Activated CD4-positive, alpha-beta T cell treated with anti-CD3 and anti-CD28 coated beads, Interleukin-10, Interleukin-2, amounts not matched to agents 100 ng/mL and 50 ng/mL, durations not matched to agents 16 hours and 8 hours (primary cell): ENCODE measurements at places on chromosomes 2 and 18.
A peak's percentile ranks its signal among the peaks of the same experiment; 100 is the strongest.

- DNase-seq: no peak
Measured at GRCh38 chr2:32863326-32863725, 83.4 kb upstream of the LTBP1 start.

- peak; percentile 91 for DNase-seq
Measured at GRCh38 chr2:191675807-191676721, 1.9 kb upstream of the NABP1 start.

GRCh38 chr2:126838716-126838985, 60.0 kb upstream of the TEX51 start:
- no peak for DNase-seq

DNA sequence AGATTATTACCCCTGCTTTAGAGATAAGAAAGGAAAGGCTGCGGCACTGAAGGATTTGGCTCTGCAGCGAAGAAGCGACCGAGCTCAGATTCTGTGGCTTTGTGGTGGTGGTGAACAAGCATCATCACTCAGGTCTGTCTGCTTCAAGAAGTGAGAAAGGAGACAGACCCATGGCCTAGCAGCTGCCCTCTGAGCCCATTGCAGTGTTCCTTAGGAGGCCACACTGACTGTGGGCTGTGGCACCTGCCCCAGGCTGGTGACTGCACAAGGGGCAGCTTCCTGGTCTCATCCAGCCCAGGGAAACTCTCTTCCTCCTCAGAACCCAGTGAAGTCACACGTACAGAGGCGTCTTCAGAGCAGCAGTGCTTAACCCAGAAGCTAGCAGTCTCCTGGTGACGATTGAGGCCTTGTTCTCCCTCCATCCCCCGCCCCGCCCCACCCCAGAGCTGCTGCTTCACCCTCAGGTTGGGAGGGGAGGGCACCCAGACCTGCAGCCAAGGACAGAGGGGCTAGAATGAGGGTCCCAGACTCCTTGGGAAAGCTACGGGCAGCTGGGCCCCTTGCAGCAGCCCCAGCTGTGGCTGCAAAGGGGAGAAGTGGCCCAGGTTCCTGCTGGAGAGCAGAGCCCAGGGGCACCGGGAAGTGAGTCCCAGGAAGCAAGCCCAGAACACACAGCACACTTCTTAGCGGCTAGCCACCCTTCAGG, 22.2 kb downstream of the BIN1 start:
- peak; percentile 44 for DNase-seq

GRCh38 chr18:11020161-11020853, 129.1 kb downstream of the PIEZO2 start:
- no peak for DNase-seq

- DNase-seq: no peak
Measured at GRCh38 chr18:70920840-70921374, 632.1 kb downstream of the SOCS6 start.

DNA sequence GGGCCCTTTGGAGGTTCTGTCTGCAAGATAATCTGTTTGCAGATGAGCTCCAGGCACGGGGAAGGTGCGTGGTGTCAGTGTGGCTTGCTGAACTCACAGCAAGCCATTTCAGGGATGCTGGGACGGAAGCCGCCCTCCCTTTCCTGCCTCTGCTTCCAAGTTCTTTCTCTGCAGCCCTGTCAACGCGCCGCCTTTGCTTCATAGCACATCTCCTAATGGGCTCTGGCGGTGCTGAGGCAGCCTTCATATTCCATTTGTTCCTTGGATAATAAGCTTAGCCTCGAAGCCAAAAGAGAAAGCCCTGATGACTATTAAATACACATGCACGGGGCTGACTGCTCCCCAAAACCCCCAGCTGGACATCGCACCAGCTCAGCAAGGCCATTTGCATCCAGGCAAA, 81.7 kb upstream of the TAF1B start:
- no peak for DNase-seq

DNA sequence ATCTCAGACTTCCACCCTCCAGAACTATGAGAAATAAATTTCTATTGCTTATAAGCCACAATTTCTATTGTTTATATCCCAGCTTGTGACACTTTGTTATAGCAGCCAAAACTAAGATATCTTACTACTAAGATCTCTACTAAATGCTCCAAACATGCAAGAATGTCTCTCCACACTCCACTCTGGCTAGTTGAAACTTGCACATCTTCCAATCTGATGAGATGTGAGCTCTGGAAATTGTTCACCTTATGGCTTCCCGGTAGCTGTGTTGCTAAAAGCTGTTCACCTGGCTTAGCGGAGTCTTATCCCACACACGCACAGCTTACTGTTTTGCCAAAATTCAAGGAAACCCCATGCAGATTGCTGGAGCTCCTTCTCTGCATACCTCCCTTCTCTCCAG, 43.9 kb downstream of the PKDCC start:
- DNase-seq: no peak

DNA sequence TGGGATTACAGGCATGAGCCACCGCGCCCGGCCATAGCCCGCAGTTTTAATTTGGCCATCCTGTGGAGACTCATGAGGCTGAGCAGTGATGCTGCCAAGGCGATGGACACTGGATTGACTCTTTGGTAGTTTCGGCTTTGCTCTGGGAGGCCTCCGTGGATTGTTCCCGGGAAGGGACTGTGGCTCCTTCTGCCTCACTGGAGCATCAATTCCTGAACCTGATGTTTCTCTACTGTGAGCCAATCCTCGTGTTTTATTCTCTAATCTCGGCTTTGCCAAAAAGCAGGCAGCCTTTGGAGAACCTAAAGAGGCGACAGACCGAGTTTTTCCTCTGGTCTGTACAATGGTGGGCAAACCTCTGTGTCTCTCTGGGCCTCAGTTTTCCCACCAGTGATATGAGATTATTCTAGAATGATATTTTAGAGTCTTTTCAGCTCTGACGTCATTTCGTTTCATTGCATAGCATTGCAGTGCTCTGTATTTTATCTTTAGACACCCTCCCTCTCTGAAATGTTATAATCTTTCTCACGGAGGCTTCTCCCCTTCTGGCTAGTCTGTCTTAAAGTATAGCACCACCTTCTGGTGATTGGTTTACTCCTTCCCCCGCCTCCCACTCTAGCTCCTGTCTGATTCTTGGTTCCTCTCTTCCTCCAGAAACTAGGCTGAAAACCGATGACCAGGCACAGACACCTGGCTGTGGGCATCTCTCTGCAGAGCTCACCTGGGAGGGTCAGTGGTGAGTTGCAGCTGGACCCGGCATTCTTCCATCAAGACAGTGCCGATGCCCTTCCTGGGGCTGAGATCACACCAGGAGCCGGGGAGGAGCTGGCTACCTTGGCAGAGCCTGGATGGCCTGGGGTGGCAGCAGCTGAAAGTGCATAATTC, 341.3 kb downstream of the MYCN start:
- peak; percentile 18 for DNase-seq

- no peak for DNase-seq
Measured at GRCh38 chr2:238239543-238239862, 335 bp downstream of the HES6 start.

GRCh38 chr2:147610496-147611040, 234.3 kb upstream of the ACVR2A start:
- no peak for DNase-seq

DNA sequence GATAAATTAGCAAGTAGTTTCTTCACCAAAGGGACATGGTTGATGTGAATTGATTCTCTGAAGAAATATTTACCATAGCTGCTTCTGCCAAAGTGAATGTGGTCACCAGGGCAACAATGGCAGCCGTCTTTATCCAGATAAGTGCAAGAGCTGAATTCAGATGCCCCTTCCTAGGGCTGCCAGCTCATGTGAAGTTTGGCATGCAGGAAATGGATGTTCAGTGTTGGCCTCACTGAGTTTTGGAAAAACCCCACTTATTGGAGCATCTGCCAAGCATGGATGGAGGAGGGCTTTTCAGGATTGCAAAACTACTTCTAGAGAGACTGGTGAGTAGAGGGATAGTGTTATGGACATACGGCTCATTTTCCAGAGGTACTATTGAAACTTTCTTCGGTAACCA, 80.8 kb downstream of the FMNL2 start:
- no peak for DNase-seq

- no peak for DNase-seq
Measured at GRCh38 chr2:118878531-118879149, 31.2 kb upstream of the EN1 start.

DNA sequence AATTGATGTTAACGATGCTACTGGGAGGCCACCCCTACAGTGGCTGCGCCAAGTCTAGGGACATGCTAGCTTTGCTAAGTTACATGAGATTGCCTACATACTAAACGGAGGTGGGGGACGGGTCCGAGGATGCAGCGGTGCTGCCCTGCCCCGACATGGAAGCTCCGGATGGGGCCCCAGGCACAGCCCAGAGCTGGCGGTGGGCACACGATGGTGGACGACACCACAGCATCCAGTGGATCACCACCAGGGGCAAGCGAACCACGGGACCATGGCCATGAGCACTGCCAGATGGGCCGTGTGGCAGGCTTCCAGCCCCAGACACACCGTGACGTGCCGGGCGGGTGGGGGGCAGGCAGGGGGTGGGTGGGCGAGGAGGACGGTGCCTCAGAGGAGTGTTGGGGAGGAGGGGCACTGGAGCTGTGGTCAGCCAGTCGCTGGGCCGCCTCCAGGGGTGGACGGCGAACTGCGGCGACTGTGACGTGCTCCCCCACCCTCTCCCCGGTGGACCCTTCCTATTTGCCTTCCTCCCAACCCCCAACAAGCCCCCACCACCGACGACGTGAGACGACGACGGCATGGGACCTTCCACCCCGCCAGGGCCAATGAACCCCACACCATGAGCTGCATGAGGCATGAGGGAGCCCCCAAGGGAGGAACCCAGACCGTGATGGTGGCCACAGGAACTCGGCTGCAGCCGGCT, 90.6 kb upstream of the ANKRD30BL start:
- no peak for DNase-seq

DNA sequence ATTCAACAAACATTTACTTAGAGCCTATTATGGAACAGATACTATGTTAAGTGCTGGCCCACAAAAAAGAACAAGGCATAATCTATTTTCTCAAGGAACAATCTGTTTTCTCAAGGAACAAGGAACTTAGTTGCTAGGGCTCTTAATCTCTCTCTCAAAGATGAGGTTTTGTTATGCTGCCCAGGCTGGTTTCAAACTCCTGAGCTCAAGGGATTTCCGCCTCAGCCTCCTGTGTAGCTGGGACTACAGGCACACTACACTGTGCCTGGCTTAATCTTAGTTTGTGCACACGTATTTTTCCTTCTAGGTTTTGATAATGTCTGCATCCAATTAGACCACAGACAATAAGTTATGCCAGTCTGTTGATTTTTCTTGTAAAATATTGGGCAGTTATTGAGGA, 89.5 kb downstream of the PTH2R start:
- DNase-seq: no peak

- no peak for DNase-seq
Measured at GRCh38 chr2:238789317-238789806, 58.5 kb upstream of the TWIST2 start.

- peak; percentile 78 for DNase-seq
Measured at GRCh38 chr18:3060667-3061580, 48.0 kb upstream of the LPIN2 start.

DNA sequence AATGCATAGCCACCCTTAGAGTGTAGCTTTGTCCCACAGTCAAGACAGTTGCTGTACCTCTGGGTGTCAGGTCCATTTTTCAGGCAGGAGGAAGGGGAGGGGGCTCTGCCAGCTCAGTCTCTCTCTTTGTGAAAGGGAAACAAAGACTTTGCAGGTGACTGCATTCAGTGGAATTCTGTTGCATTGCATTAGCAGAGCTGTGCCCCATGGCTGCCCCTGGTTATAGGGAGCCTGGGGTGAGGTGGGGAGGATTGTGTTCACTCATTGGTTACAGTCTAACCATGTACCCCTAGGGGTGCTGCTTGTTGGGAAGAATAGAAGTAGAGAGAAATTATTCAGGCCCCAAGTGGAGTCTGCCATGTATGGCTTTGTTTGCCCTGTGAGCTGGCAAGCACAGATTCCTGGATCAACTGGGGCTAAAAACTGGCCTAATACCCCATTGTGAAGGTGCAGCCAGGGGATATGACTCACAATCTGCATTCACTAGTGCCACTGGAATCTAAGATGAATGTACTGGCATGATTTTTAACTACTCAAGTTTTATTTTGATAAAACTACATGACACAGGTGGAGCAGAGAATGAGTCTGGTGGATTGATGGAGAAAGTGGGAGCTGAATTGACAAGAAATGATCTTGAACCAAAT, 118.4 kb downstream of the SH3BP4 start:
- no peak for DNase-seq

- DNase-seq: no peak
Measured at GRCh38 chr2:121502781-121503180, 27.9 kb upstream of the RNU4ATAC start.

GRCh38 chr2:24977631-24978030, 5.9 kb upstream of the DNAJC27 start:
- DNase-seq: no peak

- DNase-seq: no peak
Measured at GRCh38 chr2:162118166-162119031, 33.6 kb downstream of the GCG start.
